ENCODE measurements at places on chromosomes 16 and 17.

DNA sequence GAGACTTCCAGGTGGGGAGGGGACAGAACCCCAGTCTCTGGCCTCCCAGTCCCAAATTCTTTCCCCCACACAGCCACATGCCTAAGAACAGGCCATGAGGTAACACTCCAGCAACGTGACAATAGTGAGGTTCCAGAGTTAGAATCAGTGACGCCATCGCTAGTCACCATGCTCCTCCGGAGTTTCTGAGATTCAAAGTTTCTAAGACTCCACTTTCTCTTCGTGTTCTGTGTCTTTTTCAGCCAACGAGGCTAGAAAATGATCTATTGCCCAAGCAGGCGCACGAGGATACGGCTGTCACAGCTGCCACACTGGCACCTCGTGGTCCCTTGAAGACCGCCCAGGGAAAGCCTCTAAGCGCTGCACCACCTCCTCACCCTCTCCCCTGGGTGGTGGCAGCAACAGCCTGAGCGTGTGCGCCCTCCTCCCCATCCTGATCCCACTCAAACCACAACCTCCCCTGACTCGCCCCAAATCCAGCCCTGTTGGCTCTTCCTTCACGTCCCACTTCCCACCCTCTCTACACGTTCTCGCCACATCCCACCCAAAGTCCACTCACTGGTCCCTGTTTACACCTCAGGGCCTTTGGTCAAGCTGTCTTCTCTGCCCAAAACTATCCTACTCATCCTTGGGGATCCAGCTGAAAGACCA is 1.0 kb downstream of the MCRIP1 start:
- peak; percentile 58 for DNase-seq

DNA sequence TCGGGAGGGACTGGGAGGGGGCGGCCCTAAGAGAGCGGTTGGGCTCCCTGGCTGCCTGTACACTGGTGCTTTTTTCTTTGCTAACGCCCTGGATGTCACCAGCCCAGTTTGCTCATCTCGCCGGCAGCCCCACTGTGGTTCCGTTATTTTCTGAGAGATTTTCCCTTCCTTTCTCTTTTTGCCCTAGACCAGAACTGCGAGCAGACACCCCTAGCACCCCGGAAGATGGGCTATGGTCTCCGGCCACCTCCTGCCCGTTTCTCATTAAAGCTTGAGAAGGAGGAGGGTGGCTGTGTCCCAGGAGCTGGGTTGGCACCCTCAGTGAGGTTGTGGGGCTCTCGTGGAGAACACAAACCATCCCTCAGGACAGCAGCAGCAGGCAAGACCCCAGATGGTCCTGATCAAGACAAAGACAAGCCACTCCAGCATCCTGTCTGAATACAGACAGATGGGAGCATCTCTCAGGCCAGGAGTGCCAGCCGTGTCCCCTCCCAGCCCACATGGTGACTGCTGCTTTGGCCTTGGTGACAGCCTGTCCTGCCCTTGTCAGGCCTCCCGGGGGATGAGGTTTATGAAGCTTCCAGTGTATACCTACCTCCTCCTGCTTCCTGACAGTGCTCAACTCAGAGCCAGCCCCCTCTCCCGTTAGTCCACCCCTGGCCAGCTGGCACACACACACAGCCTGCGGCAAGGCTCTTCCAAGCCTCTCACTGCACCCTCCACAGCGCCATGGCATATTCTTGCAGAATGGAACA is 77.2 kb downstream of the KCNJ12 start:
- DNase-seq: no peak

DNA sequence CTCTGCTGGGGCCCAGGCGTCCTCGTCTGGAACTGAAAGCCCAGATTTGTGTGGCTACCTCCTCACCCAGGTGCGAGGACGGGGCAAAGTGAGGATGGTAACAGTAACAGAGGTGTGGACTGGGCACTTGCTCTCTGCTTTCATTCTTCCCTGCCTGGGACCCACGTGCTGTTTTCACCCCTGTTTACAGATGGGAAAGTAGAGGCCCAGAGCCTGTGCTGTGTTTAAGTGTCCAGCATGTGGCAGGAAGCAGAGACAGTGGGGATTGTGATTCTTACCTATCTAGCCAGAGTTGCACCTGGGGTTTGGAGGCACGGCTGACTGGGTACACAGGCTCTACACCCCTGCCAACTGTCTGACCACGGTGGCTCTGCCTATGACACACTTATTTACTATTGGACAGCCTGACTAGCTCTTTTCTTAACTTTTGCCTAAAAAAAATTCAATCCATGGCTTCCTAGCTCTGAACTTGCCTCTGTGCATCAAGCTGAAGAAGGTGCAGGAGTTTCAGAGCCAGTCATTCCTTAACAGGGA is 155.4 kb downstream of the CLEC16A start:
- no peak for DNase-seq

- no peak for DNase-seq
Measured at GRCh38 chr17:77042476-77043231, 98.1 kb upstream of the SEC14L1 start.

DNA sequence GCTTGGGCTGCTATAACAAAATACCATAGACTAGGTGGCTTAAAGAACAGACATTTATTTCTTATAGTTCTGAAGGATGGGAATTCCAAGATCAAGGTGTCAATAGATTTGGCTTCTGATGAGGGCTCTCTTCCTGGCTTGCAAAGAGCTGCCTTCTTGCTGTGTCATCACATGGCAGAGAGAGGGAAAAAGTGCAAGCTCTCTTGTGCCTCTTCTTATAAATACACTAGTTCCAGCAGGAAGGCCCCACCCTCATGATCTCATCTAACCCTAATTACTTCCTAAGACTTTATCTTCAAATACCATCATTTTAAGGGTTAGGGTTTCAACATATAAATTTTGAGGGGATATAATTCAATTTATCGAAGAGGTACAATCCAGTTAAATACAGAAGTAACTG is 30.6 kb downstream of the ABCA9 start:
- no peak for DNase-seq

GRCh38 chr17:329784-330420 is 22.7 kb downstream of the RPH3AL start:
- no peak for DNase-seq

DNA sequence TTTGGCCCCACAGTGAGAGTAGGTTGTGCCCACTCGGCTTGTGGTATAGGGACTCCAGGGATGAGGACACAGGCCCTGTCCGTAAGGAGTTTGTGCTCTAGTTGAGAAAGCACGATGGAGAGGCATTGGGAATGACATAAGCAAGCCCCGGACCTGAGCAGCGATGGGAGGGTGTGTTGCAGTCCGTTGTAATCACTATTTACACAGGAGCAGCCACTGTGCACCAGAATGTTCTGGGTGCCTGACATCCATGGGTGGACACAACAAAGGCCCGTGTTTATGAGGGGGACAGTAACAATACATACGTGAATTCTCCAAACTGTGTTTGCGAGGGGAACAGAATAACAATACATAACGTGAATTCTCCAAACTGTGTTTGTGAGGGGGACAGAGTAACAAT is 86.8 kb downstream of the NPIPB11 start:
- DNase-seq: no peak

GRCh38 chr16:23692190-23692837 is 13.6 kb downstream of the PLK1 start:
- no peak for DNase-seq

GRCh38 chr17:9221147-9221921 is 200.0 kb downstream of the NTN1 start:
- no peak for DNase-seq

GRCh38 chr16:11409398-11409797 is 64.1 kb downstream of the RMI2 start:
- DNase-seq: no peak

GRCh38 chr17:63171428-63172393 is 205.7 kb downstream of the TANC2 start:
- DNase-seq: no peak

DNA sequence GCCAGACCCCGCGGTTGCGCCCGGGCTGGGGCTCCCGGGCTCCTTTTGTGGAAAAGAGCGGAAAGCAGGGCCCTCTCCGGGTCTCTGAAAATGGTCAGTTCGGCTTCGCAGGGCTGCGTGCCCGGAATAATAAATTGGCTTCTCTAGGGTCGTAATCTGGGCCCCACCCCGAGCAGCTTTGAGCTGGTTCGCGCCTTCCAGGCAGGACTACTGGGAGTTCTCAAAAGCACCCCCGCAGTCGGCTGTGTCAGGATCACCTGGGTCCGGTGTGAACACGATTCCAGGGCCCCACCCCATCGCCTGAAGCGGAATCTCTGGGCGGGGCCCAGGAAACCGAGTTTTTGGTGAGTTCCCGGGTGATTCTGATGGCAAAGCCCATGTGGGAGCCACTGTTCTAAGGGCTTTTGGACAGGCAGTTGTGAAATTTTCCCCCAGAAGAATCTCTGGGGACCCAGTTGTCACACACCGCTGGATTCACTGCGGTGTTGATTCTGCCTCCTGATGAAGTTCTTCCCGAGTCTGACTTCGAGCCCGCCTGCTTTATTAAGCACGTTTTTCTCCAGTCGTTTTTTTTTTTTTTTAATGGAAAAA is 77.0 kb downstream of the MRC2 start:
- no peak for DNase-seq

DNA sequence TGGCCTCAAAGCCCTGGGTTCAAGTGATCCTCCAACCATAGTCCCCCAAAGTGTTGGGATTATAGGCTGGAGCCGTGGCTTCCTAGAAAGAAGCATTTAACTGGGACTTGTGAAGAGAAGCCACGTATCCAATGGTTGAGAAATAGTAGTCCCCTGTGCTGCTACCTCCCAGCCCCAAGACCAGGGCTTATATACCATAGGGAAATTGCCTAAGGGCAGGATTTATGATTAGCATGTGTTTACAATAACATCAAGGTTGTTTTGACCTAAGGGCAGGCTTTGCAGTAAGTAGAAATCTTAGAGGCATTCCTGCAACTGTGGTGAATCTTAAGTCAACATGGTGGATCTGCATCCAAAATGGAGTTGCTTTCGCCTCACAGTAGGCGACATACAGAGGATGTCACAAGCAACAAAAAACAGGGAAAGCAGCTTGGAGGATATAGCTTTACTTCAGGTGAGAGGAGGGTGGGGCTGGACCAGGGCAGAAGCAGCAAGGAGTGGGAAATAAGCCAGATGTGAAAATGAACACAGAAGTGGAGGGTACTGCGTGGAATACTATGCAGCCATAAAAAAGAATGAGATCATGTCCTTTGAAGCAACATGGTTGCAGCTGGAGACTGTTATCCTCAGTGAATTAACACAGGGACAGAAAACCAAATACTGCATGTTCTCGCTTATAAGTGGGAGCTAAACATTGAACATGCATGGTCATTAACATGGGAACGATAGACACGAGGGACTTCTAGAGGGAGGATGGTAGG is 18.7 kb upstream of the NSMCE1 start:
- no peak for DNase-seq

DNA sequence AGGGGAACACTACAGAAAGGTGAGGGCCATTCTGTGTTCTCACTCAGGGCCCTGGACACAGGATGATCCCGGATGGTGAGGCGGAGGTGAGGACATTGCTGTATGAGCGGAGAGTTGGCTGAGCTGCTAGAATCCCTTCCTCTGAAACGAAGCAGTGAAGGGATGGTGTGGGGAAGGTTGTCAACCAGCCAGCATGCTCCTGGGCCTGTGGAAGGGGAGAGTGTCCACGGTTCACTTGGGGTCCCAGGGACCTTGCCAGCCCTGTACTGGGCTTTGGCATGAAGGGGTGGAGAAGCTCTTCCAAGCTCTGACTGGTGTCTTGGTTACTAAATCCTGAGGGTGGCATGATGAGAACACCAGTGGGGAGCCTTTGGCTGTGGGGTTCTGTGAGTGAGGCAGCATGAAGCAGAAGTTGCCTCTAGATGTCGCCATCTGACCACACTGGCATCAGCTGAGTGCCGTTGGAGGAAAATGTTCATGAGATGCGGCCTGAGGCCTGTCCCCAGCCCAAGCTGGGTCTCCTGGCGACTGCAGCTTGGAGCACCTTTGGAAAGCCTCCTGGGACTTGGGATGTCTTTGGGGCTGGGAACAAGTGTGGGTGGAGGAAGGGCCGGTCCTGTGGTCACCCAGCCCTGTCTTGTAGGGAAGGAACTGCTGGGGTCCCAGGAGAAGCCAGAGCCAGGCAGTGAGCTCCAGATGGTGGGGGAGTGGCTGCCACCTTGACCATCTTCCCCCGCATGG is 14.8 kb downstream of the PDP2 start:
- DNase-seq: peak; percentile 80

- DNase-seq: no peak
Measured at GRCh38 chr16:13883276-13883675, 36.7 kb upstream of the ERCC4 start.

DNA sequence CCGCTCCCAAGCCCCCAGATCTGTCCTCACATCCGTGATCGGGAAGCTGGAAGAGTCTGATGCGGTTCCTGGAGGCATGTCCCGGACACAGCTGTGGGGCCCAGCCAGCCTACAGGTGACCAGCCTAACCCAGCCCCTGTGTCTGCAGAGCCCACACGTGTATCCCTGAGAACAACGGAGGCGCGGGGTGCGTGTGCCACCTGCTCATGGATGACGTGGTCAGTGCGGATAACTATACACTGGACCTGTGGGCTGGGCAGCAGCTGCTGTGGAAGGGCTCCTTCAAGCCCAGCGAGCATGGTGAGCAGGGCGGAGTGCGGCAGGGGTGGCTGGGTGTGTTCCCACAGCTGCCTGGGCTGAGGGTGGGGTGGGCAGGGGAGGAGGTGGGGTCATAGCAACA is 30.9 kb downstream of the IL4R start:
- no peak for DNase-seq

DNA sequence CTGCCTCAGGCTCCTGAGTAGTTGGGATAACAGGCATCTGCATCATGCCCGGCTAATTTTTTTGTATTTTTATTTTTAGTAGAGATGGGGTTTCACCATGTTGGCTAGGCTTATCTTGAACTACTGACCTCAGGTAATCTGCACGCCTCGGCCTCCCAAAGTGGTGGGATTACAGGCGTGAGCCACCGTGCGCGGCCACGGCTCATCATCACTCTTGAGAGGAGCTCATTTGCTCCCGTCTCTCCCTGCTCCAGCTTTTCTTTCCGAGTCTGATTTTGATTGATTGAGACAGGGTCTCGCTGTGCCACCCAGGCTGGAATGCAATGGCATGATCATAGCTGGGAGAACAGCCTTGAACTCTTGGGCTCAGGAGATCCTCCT is 12.6 kb downstream of the PGS1 start:
- DNase-seq: no peak

GRCh38 chr17:62653002-62653825 is 25.7 kb downstream of the MRC2 start:
- no peak for DNase-seq

DNA sequence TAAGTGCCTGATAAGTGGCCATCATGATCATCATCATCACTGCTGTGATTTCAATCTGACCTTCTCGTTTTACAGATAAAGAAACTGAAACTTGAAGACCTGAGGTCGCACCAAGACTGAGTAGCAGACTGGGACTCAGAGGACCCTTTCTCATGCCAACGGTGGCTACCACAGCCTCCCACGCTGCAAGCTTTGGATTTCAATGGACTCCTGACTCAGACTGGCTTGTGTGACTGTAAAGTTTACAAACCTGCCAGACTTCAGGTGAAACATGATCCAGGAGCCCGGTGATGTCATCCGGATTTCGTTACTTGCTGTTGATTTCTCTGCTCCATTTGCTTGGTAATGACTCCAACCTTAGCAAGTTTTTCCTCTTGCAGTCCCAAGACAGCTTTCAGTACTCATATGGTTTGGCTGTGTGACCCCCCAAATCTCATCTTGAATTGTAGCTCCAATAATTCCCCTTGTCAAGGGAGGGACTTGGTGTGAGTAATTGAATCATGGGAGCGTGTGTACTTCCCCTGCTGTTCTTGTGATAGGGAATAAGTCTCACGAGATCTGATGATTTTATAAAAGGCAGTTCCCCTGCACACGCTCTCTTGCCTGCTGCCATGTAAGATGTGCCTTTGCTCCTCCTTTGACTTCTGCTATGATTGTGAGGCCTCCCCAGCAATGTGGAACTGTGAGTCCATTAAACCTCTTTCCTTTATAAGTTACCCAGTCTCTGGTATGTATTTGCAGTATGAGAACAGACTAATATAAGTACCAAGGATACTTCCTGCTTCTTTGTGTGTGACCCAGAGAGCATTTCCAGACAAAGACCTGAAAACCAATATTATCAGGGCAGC is 26.7 kb upstream of the IRX6 start:
- no peak for DNase-seq

Data from dorsolateral prefrontal cortex (tissue), 122 donors.